ENCODE measurements at places on chromosomes 16 and 17.

GRCh38 chr16:89506113-89506504 is 2.1 kb upstream of the SPG7 start:
- no peak for DNase-seq

GRCh38 chr16:19980632-19981265 is 92.9 kb downstream of the GPR139 start:
- DNase-seq: no peak

DNA sequence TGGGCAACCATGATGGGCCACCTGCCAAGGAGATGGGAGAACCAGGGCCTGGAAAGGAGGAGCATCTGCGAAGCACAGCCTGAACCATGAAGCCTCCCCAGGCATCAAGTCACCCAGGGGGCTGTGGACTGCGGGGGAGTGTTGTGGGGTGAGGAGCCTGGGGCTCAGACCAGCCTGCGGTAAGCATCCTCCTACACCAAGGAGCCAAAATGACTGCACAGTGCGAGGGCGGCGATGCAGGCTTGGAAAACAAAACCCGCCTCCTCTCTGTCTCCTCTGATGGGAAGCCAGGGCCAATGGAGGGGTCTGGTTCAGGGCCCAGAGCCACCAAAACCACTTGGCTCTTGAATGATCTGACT is 18.1 kb upstream of the MAF start:
- no peak for DNase-seq

DNA sequence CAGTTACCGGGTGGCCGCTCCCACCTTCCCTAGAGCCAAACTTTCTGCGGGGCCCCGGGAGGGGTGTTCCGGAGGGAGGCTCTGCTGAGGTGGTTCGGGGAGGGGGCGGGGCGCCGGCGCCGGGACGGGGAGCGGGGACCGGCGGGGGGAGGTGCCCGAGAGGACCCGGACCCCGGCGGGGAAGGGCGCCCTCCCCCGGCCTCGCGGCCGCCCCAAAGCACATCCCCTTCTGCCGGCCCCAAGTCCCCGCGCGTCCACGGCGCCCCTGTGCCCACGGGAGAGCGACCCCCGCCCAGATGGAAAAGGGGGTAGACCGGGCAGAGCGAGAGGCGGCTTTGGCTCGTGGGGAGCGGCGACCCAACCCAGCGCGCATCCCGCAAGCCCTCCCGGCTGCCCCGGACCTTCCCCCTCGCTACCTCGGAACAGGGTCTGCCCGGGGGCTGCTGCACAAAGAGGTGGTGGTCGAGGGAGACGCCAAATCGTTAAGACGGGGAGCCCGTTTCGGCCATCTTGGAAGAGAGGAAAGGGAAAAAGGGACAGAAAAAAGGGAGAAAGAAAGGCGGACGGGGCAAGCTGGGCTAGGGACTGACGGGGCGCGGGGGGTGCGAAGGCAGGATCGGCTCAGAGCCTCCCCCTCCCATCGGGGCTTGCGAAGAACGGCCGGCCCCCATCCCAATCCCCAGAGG is 530 bp downstream of the PCGF2 start:
- no peak for DNase-seq

GRCh38 chr17:79087428-79088143 is 13.0 kb downstream of the ENGASE start:
- no peak for DNase-seq

DNA sequence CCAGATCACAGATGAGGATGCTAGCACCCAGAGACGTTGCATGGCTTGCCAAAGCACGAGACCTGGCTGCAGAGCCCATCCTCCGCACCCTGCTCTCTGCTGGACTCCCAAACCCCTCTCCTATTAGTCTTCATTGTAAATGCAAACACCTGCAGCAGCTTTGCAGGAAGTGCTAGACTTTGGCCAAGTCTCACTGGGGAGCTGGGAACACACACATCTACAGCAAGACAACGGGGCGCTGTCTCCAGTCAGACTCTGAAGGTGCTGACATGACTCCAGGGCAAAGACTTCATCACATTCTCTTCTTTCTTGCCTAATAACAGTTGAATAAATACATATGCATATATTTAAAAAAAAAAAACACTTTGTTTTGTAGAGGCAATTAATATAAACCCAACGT is 43.8 kb downstream of the CYTH1 start:
- no peak for DNase-seq

DNA sequence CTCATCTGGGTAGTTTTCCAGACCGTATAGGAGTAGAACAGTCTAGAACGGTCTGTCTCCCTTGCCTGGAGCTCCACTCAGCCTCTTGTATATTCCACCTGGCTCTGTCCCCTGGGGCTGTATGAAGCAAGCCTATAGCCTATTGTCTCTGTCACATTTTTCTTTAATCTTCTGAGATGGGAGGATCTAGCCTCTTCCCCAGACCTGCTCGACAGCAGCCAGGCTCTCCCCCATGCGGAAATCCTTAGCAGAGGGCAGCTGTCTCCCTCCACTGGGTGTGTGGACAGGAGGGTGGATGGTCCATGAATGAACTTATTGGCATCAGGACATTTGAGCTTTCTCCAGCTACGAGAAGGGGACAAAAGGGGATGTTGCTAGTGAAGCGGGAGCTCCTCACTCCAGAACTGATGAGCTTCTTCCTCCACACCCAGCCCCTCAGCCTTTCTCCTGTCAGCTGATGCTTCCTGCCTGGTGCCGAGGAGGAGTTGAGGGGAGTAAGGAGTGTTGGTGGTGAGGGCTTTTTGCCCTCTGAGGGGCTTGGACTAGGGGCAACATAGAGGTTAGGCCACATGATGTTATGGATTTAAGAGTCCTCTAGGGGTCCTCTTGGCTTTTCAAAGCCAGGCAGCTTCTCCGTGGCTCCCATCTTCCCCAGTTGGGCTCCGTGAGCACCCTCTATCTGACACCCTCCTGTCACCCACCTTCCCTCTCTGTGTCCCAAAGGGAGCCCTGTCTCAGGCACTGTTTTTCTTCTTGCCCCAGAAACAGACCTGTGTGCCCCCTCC is 28.0 kb downstream of the ARHGAP23 start:
- DNase-seq: no peak

GRCh38 chr17:18182110-18182977 is 1.3 kb upstream of the ALKBH5 start:
- DNase-seq: no peak

DNA sequence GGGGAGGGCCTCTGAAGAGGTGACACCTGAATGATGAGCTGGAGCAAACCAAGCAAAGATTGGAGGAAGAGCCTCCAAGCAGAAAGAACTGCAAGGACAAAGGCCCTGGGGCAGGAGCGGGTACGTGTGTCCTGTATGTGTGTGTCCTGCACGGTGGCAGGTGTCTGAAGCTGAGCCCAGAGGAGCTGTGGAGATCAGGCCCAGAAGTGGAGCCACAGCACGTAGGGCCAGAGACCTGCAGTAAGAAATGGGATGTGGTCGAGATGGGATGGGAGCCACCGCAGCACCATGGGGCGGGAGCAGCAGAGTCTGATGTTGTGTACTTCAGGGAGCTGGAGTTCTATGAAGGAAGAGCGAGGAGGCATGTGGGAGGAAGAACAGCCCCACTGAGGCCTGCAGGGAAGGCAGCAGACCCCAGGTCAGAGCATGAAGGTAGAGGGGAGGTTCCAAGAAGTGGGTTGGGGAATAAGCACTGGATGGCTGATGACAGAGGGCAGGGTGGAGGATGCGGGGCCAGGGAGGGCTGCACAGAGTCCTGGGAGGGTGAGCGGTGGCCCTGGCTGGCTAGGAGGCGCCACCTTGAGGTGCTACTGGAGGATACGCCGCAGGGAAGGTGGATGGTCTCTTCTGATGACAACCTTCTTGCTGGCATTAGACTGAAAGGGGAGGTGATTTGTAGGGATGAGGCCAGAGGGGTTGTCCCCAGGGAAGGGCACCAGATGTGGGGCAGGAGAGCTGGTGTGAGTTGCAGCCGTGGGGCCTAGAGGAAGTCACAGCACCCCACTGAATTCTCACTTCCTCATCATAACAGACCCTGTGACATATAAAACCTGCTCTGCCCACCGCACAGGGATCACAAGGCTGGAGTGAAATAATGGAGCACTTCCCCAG is 10.6 kb upstream of the CETP start:
- no peak for DNase-seq

DNA sequence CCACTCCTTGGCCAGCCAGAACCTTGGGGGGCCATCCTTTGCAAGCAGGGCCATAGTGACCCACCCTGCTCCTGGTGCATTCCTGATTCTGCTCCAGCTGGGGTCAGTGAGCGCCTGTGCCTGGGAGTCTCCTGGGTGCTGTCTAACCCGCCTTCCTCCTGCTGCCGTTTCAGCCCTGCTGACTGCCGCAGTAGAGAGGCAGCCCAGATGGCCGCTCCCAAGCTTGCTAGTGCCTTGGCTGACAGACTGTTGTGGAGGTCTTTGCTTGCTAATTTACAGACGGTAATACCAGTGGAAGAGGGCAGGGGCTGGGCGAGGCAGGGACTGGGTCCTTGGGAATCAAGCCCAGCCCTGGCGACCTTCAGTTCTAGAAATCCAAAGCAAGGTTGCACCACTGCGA is 99.6 kb downstream of the SOCS1 start:
- no peak for DNase-seq

GRCh38 chr17:48559840-48560817 is 15.2 kb upstream of the HOXB2 start:
- no peak for DNase-seq

DNA sequence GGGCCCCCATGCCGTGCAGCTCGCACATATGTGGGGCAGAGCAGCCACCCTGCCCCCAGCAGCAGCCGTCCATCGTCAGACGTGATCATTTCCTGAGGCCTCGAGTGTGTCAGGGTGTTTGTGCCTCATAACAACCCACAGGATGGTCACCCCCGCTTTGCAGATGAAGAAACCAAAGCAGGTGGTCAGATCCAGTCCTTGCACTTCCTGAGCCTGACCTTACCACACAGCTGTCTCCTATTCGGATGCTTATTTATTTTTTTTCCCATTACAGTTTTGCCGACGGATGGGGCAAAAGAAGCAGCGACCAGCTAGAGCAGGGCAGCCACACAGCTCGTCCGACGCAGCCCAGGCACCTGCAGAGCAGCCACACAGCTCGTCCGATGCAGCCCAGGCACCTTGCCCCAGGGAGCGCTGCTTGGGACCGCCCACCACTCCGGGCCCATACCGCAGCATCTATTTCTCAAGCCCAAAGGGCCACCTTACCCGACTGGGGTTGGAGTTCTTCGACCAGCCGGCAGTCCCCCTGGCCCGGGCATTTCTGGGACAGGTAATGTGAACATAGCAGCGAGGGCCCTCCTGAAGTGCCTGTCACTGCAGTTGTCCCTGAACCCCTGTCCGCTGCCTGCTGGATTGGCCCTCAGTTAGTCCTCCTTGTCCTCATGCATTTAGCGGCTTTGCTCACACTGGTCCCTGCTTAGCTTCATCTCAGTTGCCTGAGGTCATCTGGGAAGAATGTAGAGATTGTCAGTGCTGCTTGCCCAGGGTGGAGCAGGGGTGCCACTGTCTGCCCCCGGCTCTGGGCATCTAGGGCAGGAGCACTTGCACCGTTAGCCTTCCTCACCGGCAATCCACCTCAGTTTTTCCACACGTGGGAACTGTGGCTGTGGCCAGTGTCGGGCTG is 1.4 kb downstream of the MPG start:
- DNase-seq: no peak

DNA sequence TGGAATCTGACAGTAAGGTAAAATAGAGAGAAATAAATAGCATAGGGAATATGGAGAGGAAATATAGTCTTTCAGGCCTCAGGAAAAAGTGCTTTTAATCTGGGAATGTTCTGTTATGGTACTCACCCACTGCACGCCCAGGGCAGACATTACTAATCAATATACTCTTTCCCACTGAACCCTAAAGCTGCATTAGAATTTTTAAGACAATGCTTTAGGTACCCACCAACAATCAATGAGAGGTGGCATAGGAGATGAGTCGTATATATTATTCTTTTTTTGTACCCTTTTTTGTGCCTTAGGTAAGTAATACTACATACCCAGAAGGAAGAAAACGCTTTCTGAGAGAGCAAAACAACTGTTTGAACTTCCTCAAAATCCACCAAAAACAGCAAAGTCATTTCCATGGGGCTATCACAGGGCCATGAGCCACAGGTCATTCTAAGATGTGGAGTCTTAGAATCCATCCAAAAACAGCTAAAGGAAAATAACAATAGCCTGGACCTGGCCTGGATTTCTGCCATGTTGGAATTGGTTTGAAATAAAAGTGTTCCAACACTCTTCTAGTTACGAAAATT is 542.1 kb downstream of the XYLT1 start:
- no peak for DNase-seq

DNA sequence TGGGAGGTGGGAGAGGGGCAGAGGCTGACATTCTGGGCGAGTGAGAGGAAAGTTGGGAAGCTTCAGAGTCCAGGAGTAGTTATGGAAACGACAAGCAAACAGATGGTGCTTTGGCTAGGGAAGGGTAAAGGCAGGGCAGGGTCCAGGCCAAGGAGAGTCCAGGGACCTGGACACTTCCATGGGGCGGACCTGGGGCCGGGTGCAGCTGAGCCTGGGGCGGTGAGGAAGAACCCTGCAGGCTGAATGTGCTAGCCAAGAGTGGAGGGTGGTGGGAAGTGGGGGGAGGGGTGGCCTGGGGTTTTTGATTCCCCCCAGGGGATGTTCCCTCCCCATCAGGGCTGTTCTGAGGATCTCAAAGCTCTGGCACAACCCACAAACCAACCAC is 2.6 kb downstream of the PPP1R9B start:
- DNase-seq: no peak

GRCh38 chr17:9284884-9285283 is 263.6 kb downstream of the NTN1 start:
- no peak for DNase-seq

DNA sequence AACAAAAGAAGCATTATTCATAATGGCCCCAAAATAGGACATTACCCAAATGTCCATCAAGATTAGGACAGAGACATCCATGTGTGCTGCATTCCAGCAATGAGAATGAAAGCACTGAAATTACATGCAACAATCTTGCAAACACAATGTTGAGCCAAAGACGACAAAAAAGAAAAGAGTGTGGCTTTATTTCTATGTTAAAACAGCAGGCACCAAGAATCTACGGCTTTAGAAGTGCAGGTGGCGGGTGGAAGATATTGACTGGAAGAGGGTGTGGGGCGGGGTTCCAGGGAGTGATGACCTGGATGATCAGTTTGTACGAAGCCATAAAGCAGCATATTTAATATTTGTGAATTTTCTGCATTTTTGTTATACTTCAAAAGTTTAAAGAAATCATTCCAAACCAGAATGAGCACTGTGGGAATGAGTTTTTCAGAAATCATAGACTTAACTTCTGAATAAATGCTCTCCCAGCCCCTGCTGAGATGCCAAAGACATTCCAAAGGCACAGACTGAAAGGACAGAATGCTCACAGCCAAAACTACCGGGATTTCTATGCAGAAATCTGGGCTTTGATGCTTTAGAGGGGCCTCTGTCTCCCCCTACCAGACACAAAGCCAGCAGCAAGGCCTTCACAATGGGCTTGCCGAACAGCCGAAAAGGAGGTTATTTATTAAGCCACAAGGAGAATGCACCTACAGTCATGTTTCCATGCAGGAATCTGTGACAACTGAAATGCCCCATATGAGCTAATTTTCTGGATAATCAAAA is 361.6 kb downstream of the GRIN2A start:
- DNase-seq: no peak

DNA sequence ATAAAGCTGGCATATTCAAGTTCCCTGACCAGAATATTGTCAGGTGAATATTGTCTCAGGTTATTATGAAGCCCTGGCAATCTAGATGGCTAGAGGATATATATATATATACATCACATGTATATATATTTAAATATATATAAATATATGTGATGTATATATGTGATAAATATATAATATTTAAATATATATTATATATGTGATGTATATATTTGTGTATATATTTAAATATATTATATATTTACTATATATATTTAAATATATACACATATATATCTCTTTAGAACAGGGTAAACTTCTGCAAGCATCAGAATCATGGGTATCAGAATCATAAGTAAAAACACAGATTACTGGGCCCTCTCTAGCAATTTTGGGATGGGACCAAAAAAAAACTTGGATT is 112.6 kb downstream of the CDH8 start:
- no peak for DNase-seq

- DNase-seq: no peak
These were observed at the start of gene MYH1 for GRCh38 chr17:10518271-10519037. MYH1 (minus strand) TSS chr17:10518542; CDS start chr17:10516642, 1,900 bp downstream.
